ENCODE measurements at places on chromosomes 5 and 9.

GRCh38 chr9:119398350-119398749, 29.1 kb upstream of the BRINP1 start:
- DNase-seq: no peak

DNA sequence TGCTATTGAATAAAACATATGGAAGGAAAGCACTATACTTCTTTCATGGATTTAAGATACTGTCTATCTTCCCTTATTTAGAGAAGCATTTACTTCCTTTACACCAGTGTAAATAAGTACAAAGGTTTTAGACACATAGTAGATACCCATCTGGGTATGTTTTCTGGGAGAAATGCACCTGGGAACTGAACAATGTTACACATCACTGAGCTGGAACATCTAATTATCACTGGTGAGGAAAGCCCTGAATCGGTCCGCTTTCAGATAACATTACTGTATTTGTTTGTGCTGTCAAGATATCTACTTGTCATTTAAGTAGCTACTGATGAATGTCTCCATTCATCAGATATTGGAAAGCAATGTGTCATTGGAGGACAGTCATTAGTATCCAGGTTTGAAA, 964.7 kb upstream of the PTPRD start:
- no peak for DNase-seq

DNA sequence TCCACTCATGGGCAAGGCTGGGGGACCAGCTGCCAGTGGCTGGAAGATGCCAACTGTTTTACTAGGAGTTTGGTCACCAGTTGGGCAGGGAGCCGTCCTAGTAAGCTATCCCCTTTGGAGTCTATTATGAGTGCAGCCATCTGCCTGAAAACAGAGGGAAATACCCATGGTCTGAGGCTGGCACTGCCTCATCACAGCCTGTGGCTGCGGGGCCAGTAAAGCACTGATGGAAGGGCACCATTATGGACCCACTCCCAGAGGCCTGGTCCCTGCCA, 187.2 kb upstream of the PANK3 start:
- DNase-seq: no peak

DNA sequence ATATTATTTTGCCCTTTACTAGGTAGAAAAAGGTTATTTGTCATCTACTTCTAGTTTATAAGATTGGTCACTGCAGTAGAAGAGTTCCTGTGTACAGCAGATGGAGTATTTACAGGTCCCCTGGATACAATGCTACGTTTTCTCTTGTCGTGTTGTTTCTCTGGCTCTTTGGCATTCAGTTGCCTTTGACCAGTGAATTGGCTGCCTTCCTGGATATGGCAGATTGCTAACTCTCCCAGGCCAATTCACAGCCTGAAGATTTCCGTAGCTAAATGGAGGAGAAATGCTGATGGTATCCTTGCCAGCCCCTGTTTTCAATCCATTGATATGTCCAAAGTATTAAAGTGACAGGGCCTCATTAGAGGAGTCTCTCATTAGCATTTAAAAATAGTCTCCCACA, 32.5 kb upstream of the GNAQ start:
- DNase-seq: no peak

- no peak for DNase-seq
Observed at GRCh38 chr9:97628668-97629067, 4.5 kb downstream of the TSTD2 start.

DNA sequence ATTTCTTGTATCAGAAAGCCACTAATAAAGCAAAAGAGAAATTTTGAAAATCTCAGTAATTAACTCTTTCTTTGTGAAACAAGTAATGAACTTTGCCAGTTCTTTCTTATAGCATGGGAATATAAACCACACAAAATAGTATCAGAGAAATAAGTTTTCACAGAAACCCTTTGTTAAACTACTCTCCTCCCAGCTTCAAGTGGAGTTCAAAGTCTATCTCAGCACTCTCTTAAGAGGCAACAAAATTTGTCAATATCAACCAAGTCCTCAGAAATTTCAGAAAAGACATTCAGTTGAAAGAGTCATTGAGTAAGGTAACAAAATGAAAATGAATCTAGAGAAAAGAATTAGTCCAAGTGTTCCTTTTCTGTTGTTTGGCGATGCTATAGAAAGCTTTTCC, 89.3 kb downstream of the NTRK2 start:
- DNase-seq: no peak

Measured in islet precursor cell (in vitro differentiated cells).